ENCODE measurements at places on chromosomes 5 and 9.

DNA sequence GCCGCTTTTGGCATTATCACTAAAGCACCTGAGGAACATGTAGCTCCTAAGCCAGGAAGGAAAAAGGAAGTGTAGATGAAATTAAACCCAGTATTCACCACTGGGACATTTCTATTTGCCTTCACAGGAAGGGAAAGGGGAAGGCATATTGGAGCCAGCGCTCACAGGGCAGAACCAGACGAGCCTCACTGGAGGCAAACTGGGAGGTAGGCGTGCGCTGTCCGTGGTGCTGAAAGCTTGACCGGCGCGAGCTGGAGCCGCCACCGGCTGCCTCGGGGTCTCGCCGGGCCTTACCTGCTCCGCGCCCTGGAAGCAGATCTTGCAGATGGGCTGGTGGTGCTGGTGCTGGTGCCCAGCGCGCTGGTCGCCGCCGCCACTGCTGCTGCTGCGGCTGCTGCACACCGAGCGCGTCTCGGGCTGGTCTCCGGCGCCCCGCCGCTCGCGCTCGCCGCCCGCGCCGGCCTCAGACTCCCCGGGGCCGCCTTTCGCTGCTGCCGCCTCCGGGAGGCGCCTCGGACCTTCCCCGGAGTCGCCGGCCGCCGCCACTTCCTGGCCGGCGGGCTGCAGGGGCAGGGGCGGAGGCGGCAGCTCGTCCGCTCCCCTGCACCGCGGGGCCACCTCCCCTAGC is 732 bp downstream of the MARCHF11 start:
- peak; percentile 86 for DNase-seq

GRCh38 chr5:155605920-155606319 is 592.4 kb downstream of the KIF4B start:
- no peak for DNase-seq

GRCh38 chr5:34822956-34823715 is 15.8 kb upstream of the TTC23L start:
- no peak for DNase-seq

GRCh38 chr9:111114486-111114885 is 76.2 kb upstream of the LPAR1 start:
- DNase-seq = no peak

DNA sequence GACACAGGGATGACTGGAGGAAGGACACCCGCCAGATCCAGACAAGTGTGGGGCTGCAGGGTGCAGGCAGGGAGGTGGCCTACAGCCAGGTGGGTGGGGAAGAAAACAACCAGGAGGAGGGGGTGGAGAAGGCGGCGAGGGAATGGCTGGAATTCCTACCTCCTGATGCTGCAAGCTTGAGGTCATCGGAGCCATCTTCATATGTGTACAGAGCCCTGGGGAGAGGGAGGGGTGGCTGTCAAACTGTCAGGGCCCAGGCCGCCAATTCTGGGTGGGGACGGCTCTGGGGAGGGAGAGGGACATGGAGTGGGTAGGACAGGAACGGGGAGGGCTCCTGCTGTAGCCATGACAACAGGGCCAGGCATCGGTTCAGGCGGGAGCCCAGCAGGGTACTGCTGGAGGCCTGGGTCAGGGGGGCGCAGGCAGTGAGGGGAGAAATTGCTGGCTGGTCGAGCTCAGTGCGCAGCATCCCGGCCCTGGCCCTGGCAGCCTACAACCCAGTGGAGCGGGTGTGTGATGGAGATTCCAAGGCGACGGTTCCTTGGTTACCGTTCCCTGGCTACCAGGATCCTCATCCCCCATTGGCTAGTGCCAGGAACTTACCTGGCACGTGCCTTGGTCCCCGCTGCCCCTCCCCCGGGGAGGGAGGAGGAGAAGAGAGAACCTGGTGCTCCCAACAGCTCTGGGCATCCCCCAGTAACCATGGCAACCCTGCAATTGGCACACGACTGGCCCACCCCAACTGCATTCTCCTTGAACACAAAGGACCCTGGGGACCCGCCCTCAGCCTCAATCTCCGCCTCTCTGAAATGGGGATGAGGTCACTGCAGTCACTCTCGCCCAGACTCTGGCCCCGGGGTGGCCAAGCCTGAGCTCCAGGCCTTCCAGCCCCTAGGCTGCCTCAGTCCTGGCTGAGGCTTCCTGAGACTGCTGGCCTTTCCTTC is 4.5 kb downstream of the DBN1 start:
- DNase-seq = peak; percentile 40

- DNase-seq = no peak
Measured at GRCh38 chr9:6634444-6634843, 11.1 kb downstream of the GLDC start.

GRCh38 chr9:76458903-76459693 is at the start of gene GCNT1:
TSS of gene GCNT1 (plus strand) at chr9:76459182. CDS start at chr9:76502382, 43,200 bp downstream.
- DNase-seq = peak; percentile 97

- DNase-seq = no peak
Measured at GRCh38 chr5:151348789-151349188, 1.4 kb upstream of the SLC36A2 start.
